ENCODE measurements at places on chromosomes 1 and 21. TPM values are rescaled to one million over a fixed set of nuclear protein-coding genes. Genes with fewer than 3 reads are reported as not detected.

- H3K27me3 ChIP-seq, result peaks cover 4% of the 10 kb centered on the region
- no peak overlapping the region for H3K4me3 ChIP-seq
- no peak overlapping the region for H3K27ac ChIP-seq
- no peaks in the 10 kb centered on the region for H3K4me1 ChIP-seq
- DNase-seq, result no peak
- H3K36me3 ChIP-seq, result no peaks in the 10 kb centered on the region
Measured at GRCh38 chr1:46552357-46553237, 1.1 kb upstream of the KNCN start.

DNA sequence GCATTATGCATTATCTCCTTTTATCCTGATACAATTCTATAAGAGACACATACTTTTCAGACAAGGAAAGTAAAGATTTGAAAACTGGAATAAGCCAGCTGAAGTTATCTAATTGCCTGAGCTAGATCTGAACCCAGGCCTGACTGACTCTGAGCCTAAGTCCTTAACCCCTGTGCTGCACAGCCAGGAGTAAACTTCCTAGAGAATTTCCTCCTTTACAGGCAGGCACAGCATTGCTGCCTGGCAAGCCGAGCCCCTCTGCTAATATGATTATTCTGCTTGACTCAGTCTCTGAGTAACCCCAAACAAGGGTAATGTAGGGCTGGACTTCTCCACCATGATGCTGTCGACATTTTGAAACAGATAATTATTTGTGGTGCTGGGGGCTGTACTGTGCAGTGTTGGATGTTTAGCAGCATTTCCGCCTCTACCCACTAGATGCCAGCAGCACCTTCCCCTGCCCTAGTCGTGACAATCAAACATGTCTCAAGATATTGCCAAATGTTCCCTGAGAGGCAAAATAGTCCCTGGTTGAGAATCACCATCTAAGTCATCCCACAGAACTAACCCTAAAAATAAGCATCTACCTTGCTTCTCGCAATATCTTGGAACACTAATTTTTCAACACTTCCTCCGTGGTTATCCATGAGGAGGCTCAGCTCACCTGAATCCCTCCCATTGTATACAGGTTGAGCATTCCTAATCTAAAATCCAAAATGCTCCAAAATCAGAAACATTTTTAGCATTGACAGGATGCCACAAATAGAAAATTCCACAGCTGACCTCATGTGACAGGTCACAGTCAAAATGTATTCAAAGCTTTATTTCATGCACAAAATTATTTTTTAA is 18.5 kb downstream of the CAMK1G start:
- no peaks in the 10 kb centered on the region for H3K36me3 ChIP-seq
- no peak overlapping the region for H3K4me3 ChIP-seq
- peak; percentile 47 for DNase-seq
- H3K27me3 ChIP-seq, result no peaks in the 10 kb centered on the region

DNA sequence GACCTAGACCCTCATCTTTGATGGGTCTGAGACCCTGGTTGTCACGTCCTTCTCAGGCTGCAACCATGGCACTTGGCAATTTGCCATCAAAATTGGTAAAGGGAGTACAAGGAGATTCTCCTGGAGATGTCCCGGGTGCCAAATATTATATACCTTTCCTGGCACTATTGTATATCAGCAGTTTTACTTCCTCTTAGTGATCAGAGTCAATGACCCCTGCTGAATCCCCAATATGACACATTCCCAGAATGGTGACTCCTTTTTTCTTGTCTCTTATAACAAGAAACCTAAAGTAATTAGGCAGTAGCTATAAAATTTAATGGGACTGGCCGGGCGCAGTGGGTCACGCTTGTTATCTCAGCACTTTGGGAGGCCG is 39.6 kb upstream of the CDC42BPA start:
- no peaks in the 10 kb centered on the region for H3K4me1 ChIP-seq
- no peak for DNase-seq
- no peak overlapping the region for H3K27ac ChIP-seq
- no peaks in the 10 kb centered on the region for H3K36me3 ChIP-seq
- H3K4me3 ChIP-seq, result no peak overlapping the region

GRCh38 chr1:6207075-6207885 is 1.4 kb downstream of the RNF207 start:
- H3K27me3 ChIP-seq, result peaks cover 49% of the 10 kb centered on the region
- no peak overlapping the region for H3K4me3 ChIP-seq
- no peak for DNase-seq
- H3K4me1 ChIP-seq, result peaks cover 14% of the 10 kb centered on the region
- H3K36me3 ChIP-seq, result no peaks in the 10 kb centered on the region
- no peak overlapping the region for H3K27ac ChIP-seq

DNA sequence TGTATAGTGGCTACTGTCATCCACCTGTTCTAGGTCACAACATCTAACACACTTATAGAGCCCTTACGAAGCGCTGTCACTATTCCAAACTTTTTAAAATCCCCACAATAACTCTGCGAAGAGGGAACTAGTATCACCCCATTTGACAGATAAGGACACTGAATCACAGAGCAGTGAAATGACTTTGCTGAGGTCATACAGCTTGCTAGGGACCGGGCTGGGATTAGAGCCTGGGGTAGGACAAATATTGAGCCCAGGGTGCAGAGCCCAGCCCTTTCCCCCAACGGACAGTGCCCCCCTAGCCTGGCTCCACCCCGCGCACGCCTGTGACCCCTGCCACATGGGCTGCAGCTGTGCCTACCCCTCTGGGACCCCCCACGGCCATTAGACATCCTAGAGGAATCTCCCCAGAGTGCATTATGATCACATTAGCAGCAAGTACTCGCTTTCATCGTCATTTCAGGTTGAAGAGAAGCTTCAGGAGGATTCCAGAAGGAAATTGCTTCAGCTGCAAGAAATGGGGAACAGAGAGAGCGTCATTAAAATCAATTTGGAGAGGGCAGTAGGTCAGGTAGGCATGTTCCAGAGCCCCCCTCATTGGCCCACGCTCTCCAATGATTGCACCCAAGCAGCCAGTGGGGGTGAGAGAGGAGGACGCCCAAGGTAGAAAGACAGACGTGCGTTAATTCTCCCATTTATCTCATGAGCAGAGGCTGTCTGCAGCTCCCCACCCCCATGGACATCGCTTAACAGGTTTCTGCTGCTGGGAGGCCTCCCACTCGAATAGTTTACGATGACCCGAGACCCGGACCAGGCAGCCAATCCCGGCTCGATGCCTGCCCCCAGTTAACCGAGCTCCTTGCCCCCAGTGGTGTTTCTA is 77.2 kb downstream of the FHAD1 start:
- H3K4me1 ChIP-seq, result peaks cover 30% of the 10 kb centered on the region
- no peaks in the 10 kb centered on the region for H3K27me3 ChIP-seq
- H3K4me3 ChIP-seq, result no peak overlapping the region
- no peak for DNase-seq
- H3K36me3 ChIP-seq, result no peaks in the 10 kb centered on the region

PTGS2 gene
- 0.37 TPM for total RNA-seq
